Body of pancreas (tissue), 4 donors: ENCODE measurements at places on chromosomes 11 and 22. TPM values are rescaled to one million over a fixed set of nuclear protein-coding genes. Genes with fewer than 3 reads are reported as not detected.
A peak's percentile ranks its signal among the peaks of the same experiment; 100 is the strongest.

Gene APLNR
- 0.66 TPM for total RNA-seq

GRCh38 chr11:86416494-86416893, 41.8 kb downstream of the CCDC81 start:
- no peak for DNase-seq

Gene RTCB
- total RNA-seq: 50.6 TPM

DNA sequence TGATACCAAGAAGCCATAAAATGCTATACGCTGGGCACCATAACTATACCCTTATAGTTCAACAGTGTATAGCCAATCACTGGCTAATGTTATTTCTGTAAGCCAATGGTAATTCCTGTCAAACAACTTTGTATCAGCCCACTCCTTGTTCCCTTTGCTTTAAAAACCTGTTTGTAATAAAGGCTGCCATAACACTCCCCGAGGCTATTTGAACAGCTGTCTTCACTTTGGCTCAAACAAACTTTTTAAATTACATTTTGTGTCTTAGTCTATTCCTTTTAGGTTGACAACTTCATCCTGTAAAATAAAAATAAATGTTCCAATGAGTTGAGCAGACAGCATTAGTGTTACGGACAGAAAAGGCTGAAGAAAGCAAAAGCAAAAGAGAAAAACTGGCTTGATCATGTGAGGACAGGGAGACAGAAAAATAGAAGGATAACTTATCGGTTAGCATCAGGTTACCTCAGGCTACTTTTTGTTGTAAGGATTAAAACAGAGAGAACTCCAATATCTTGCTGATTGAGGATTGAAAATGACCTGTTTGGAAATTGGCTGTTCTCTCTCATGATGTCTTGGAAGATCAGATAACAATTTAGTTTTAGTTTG, 95.0 kb downstream of the AASDHPPT start:
- no peak for DNase-seq

Gene TBC1D22A
- total RNA-seq: 23.1 TPM

- no peak for DNase-seq
These were observed 16.4 kb downstream of the COA4 start for GRCh38 chr11:73860202-73860601.

GRCh38 chr22:29475550-29475949, 4.5 kb upstream of the NEFH start:
- no peak for DNase-seq

DNA sequence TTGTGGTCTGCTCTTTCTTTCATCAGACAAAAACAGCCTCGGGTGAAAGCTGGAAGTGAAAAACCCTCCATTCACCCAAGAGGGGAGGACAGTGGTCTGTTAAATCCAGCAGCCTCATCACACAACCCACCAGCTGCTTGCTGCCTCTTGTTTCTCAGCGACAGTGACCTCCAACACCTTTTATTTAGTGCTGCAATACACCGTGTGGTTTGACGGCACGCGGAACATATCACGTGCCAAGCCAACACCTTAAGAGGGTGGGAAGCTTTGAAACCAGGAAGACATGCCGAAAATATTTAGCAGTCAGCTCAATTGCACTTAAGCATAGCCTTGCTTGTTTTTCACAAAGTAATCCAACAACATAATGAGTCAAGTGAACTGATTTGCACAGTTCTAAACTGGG, 39.8 kb upstream of the POGLUT3 start:
- DNase-seq: no peak

DNA sequence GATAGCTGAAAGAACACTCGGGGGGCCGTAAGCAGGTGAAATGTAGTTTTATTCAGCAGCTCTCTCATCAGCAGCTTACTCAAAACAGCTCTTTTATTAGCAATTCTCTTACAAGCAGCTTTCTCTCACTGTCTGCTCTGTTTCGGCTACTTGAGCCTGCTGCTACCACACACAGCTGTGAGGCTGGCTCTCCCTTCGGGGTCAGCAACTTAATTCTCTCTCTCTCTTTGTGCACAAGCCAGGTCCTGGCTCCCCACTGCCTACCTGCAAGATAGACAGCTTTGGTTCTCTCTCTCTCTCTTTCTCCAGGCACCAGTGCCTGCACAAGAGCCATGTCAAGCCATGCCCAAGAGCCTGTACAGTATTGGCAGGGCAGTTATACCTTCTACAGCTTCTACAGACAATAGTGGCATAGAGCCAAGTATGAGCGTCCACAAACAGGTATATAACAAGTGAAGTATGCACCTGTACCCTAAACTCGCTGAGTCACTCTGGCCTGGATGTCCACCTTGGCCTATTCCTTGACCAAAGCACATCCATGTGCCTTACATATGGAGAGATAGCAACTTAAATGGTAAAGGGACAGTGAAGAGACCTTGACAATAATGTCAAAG, 110.8 kb downstream of the MTNR1B start:
- no peak for DNase-seq

Gene OR51G2
- not detected for total RNA-seq

Gene SULT4A1
- not detected for total RNA-seq

DNA sequence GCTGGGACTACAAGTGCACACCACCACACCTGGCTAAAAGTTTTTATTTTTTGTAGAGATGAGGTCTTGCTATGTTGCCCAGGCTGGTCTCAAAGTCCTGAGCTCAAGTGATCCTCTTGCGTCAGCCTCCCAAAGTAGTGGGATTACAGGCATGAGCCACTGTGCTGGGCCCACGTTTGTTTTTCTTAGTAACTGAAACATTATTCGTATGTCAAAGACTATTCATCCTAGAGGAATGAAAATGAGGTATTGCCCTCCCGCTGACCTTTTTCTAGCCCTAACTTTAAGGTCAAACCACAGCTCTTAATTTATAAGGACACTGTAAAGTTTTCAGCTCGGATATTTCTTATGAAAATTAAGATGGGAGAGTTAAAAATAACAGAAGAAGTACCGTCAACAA, 33.2 kb upstream of the PAX6 start:
- DNase-seq: no peak

Gene GGTLC3
- total RNA-seq: not detected

GRCh38 chr11:2995893-2996554, 3.9 kb upstream of the NAP1L4 start:
- no peak for DNase-seq

GRCh38 chr11:22304337-22304961, 33.7 kb upstream of the SLC17A6 start:
- no peak for DNase-seq

DNA sequence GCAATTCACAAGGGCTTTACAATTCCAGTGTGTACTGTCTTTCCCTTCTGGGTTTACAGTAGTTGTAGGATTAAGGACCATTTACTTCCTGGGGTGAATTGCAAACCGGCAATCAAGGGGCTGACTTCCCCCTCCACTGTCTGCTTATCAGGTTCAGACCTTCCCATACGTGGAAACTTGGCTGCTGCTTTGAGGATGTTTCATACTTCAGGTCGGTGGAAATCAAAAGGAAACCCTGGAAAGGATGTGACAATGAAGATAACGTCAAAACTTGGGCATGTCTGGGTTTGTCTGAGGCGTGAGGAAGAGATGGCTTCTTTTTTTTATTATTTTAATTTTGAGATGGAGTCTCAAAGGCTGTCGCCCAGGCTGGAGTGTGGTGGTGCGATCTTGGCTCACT, 2.1 kb upstream of the RTCB start:
- no peak for DNase-seq

DNA sequence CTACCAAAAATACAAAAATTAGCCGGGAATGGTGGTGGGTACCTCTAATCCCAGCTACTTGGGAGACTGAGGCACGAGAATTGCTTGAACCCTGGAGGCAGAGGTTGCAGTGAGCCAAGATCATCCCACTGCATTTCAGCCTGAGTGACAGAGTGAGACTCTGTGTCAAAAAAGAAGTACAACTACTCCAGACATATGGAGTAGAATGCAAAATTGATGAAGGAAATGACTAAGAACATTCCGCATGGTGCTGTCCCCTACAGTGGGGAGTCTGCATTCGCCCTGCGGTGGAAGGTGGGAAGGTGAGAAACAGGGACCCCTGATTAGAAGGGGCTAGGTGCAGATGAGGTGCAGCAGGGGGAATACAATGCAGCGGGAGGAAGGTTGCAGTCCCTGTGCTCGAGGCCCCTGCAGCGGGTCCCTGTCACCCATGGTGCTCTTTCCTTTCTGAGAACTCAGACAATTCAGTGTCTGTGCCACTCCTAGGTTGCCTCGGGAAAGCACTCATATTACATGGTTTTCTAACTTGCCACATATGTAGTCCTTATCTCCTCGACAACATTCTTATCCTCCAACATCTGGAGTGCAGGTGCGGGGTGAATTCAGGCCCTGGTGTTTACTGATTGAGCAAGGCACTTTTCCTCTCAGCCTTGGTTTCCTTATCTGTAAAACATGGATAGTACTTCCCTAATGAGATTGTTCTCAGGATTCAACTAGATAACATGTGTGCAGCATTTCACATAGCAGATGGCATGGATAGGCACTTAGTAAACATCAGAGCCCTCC, 5.2 kb downstream of the POLD4 start:
- DNase-seq: no peak

Gene SLC22A8
- total RNA-seq: not detected

DNA sequence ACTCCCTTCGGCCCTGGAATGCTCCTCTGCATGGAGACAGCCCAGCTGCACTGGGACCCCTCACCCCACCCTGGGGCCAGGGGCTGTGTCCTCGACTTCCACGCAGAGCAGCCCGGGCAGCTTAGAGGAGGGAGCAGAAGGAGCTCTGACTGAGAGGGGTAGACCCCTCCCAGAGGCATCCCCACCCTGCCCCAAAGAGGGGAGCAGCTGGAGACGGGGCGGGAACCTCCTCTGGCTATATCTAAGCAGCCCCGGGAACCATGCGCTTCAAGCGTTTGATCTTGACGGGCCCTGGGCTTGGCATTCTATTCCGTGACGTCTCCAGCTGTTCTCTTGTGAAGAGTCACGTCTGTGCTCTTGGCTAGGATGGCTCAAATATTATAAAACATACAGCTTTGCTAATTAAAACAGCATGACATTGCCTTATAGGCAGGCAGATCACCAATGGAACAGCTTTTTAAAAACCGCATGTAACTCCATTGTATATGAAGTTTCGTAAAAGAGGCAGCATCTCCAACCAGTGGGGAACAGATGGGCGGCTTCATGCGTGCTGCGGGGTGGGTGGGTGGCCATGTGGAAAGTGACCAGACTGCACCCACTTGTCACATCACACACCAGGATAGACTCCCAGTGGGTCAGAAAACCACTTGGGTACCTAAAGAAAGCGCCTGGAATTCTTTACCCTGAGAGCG, 7.7 kb downstream of the KCNQ1 start:
- no peak for DNase-seq

- peak; percentile 34 for DNase-seq
These were observed 2.5 kb downstream of the TCN2 start for GRCh38 chr22:30609260-30610185.

GRCh38 chr11:110774138-110775014, 62.1 kb upstream of the ARHGAP20 start:
- no peak for DNase-seq

Gene CHRM1
- total RNA-seq: not detected

- no peak for DNase-seq
These were observed 33.4 kb upstream of the ATXN10 start for GRCh38 chr22:45638197-45638596.

- no peak for DNase-seq
These were observed 403.1 kb upstream of the CCDC90B start for GRCh38 chr11:83689144-83689780.

DNA sequence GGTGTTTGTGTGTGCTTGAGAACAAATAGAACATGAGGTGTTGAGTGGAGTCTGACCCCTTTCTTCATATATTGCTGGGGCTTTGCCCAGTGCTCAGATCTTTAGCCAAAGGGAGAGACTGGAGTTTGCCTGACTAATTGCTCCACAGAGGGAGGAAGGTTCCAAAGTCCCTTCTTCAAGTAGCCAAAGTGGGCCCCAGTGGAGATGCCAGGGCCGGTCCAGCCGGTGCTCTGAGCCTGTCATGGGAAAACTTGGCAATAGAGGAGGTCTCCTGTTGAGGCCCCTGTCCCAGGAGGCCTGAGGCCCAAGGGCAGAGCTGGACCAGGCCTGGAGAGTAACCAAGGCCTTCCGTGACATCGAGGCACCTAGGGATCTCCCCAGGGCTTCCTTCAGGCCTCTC, 112.3 kb downstream of the DSCAML1 start:
- DNase-seq: no peak
